Dorsolateral prefrontal cortex (tissue), 122 donors: ENCODE measurements at places on chromosomes 5 and 9.

DNA sequence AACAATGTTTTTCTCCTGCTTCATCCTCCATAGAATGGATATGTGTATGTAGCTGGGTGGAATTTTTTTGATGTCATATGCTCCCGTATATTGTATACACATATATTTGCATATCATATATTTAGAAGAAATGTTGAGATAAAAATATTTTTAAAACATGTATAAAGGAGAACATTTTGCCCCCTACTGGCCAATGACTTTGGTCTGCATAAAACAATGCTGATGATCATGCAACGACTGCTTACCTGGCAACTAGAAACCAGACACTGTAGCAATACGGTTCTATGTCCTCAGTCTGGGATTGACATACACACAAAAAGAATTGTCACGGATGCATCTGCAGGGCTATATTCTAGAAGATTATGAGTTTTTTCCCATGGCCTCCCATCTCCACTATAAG is 503.6 kb downstream of the ELAVL2 start:
- DNase-seq, result no peak

GRCh38 chr9:108150736-108151586 is 661.4 kb upstream of the KLF4 start:
- no peak for DNase-seq

GRCh38 chr9:75417471-75417870 is 329.2 kb downstream of the OSTF1 start:
- DNase-seq, result no peak

DNA sequence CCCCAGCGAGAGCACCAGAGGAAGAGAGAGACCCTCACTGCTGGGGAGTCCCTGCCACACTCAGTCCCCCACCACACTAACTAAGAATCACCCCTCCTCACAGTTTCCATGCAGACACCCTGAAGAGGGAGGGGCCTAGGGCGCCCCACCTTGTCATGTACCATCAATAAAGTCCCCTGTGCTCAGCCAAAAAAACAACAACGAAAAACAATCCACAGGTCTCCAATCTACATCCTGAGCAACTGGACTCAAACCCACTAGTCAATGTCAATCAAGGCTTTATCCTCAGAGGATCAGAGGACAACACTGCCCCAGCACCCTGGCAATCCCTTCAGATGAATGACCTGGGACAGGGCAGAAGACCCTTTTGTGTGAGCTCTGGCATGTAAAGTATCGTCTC is 210.1 kb upstream of the MSX2 start:
- no peak for DNase-seq

DNA sequence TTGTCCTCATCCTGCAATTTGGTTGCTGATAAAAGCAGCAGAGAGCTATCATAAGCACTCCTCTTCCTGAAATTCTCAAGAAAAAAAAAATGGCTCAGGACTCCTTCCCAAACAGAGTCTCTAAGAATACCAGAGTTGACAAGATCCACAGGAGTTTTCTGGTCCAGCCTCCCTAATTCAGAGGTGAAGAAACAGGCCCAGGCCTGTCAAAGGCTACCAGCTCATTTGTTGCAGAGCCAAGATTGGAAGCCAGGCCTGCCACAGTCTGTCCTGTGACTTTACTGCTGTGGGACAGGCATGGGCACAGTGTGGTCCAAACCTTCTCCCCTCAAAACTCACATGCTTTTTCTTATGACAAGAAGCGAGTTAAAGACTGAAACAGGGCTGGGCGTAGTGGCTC is 41.5 kb downstream of the NIPSNAP3B start:
- DNase-seq, result no peak

- no peak for DNase-seq
These were observed 660.3 kb upstream of the WWC1 start for GRCh38 chr5:167631191-167631590.

- DNase-seq, result no peak
These were observed 59.8 kb upstream of the LRRTM2 start for GRCh38 chr5:138934971-138935370.
